ENCODE measurements at places on chromosomes 16 and 17. TPM values are rescaled to one million over a fixed set of nuclear protein-coding genes. Genes with fewer than 3 reads are reported as not detected.

The MT4 gene
- not detected for total RNA-seq

The NPIPB2 gene
- total RNA-seq = 1.8 TPM

The HOXB5 gene
- not detected for total RNA-seq

The ZNF624 gene
- total RNA-seq = 7.1 TPM

The CBFA2T3 gene
- not detected for total RNA-seq

DNA sequence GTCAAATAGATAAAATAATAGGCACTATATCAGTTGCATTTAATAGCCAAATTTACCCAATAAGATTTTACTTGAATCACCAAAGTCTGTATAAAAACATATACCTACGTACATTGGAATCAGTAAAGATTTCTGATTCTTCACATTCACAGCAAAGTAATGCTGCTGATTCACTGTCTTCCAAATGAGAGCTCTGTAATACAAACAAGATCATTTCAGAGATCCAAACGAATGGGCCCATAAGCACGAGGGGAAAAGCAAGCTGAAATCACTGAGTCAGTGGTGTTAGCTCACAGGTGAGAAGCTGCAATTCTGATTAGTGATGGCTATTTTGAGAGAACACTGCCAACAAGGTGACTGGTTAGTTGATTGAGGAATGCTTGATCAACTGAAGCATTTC, 81.3 kb downstream of the SSH2 start:
- no peak for DNase-seq

GRCh38 chr16:54275956-54276355, 10.6 kb downstream of the IRX3 start:
- DNase-seq = no peak

All from osteoblast (primary cell).